Type B pancreatic cell (in vitro differentiated cells): ENCODE measurements at places on chromosomes 12 and 14.

GRCh38 chr14:102235275-102235897, 69.6 kb downstream of the MOK start:
- DNase-seq: no peak

DNA sequence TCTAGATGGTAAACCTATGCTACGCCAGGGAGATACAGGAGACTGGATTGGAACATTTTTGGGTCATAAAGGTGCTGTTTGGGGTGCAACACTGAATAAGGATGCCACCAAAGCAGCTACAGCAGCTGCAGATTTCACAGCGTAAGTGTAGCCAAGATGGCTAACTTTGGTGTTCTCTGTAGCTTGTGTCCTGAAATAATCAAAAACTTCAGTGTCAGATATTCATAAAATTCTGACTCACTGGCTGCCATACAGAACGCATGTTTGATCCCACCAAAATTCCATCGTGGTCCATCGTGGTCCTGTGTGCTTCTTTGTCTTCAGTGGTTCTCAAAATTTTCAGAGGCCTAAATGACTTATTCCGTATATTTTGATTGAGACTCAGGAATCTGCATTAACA, 1.3 kb downstream of the STRAP start:
- DNase-seq: no peak

DNA sequence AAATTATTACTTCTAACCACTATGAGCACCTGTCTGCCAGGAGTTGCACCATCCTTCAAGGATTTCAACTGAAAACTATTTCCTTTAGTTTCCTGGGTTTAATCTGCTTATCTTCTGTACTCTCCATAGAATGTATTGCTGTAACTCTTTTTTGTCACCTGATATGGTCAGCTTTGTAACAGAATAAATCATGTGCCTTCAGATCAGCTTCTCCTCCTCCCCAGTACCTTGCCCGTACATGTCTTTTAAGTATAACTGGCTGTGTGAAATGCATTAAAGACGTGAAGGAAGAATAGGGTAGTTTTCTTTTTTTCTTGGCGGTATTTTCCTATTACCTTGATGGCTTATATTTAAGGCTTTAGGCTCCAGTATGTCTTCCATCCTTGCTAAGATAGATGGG, 200.3 kb upstream of the NAV3 start:
- DNase-seq: no peak

DNA sequence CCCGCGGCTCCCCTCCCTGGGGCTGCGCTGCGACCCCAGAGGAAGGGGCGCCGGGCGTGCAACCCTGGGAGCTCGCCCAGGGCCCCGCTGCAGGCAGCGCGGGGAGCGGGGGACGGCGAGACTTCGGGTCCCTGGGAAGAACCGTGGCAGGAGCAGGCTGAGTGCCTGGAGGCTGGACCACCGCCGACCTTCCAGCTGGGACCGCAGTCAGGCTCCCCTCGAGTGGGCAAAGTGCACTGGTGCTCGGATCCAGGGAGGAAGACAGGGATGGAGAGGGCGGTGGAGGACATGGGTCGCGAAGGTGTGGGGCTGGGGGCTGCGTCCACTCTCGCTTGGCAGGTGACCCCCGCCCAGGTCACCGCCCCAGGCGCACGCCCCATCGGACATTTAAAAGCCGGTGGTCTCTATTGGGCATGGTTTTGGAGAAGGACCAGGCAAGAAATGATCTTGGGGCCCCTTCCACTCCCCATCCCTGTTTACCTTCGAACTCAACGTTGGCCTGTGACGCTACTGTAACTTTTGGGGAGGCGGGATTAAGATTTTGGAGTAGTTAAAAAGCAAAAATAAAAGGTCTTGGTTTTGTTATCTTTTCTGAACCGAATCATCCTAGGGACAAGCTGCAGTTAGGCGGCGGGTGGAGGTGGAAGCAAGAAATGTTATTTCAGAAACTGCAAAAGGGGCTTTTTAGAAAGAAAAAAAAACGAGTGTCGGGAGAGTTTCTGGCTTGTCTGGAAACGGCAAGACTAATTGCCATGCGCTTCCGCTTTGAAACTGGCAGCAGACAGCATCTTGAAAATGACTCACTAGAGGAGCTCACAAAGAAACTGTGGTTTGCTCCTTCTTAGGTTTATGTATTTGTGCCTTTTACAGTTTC, 1.0 kb downstream of the ELK3 start:
- DNase-seq: no peak

DNA sequence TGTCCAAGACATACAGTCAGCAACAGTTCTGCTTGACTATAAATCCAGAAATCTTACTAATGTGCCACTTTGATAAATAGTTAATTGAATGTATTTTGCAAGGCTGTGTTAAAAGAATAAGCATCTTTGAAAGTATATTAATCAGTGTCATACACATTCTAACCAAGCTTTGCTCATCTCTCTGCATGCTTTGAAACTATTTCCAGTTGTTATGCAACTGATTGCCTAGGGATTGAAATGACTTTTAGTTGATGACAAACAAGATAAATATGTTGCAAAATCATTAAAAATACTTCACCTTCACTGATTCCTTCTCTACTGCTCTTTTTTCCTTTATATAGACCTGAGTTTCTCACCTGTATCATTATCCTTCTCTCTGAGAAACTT, 91.3 kb downstream of the AEBP2 start:
- DNase-seq: no peak

- no peak for DNase-seq
Measured at GRCh38 chr14:26255213-26255612, 342.6 kb downstream of the NOVA1 start.

DNA sequence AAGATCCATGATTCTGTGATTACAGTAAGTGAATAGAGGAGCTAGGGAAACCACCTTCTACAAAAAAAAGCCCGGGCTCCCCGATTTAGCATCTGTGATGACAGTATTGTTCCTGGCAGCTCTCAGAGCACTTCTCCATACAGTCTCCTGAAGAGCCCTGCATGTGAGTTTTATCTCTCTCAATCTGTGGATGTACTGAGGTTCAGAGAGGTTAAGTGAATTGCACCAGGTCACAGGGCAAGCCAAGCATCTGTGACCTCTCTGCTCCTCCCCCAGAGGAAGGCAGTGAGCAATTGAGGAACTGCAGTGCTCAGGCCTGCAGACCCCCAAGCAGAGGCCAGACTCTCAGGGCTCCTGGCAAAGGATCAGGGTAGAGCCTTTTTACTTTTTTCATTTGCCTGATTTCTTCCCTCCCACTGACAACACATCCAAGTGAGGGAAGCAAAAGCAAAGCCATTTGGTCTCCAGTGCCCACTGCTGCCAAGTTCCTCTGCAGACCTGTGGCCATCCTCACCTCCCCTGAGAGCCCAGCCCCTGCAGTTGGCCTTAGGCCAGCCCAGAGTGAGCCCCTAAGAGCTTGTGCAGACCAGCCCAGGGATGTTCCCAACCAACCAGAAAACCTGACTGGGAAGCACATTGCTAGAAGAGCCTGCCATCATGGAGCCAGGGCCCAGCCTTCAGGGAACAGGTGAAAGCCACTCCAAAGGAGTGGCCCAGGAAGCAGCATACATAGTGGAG, 47.6 kb upstream of the PNMA1 start:
- no peak for DNase-seq

- DNase-seq: no peak
Measured at GRCh38 chr12:15122344-15122743, 98.9 kb downstream of the RERG start.

GRCh38 chr14:87623616-87624015, 369.4 kb downstream of the GALC start:
- DNase-seq: no peak

GRCh38 chr14:20969336-20969735, 14.0 kb downstream of the RNASE2 start:
- DNase-seq: no peak

- no peak for DNase-seq
Measured at GRCh38 chr12:62879691-62880090, 55.3 kb downstream of the PPM1H start.

- DNase-seq: no peak
Measured at GRCh38 chr12:3996322-3996721, 123.1 kb upstream of the PARP11 start.

- DNase-seq: no peak
Measured at GRCh38 chr12:3928538-3929184, 55.5 kb upstream of the PARP11 start.

GRCh38 chr14:101708853-101709532, 52.5 kb upstream of the PPP2R5C start:
- DNase-seq: no peak

GRCh38 chr12:132285991-132286681, 43.3 kb downstream of the GALNT9 start:
- no peak for DNase-seq

DNA sequence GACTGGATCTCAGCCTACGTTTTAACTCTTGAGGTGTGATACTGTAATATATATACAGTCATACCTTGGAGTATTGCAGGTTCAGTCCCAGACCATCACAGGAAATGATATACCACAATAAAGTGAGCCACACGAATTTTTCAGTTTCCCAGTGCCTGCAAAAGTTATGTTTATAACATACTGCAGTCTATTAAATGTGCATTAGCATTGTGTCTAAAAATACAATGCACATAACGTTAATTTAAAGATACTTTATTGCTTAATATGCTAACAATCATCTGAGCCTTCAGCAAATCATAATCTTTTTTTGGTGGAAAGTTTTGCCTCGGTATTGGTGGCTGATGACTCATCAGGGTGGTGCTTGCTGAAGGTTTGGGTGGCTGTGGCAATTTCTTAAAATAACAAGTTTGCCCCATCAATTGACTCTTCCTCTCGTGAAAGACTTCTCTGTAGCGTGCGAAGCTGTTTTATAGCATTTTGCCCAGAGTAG, 18.9 kb downstream of the PYROXD1 start:
- no peak for DNase-seq

GRCh38 chr12:42590330-42590934, 886 bp upstream of the PRICKLE1 start:
- no peak for DNase-seq
